ENCODE measurements at places on chromosomes 2 and 18. TPM values are rescaled to one million over a fixed set of nuclear protein-coding genes. Genes with fewer than 3 reads are reported as not detected.
A peak's percentile ranks its signal among the peaks of the same experiment; 100 is the strongest.

MYO7B gene
- total RNA-seq = not detected

DNA sequence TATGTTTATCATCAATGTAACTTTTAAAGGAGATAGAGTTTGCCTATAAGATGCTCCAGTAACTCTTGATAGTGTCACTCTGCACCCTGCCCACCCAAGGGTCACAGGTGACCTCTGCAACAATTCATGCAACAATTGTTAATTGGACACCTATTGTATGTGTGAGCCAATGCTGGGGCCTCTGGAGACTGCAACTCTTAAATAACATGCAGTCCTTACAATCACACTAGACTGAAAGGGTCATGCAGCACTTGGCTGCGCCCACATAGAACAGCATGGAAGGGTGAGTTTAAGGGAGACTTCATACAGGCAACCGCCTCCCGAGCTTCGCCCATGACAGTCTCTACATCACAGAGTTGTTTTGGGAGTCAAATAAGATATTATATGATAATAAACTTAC, 137.1 kb upstream of the TWIST2 start:
- no peak for DNase-seq

GRCh38 chr2:227793148-227793712, 20.4 kb upstream of the CCL20 start:
- no peak for DNase-seq

GRCh38 chr18:31555971-31556747, 35.5 kb upstream of the TTR start:
- peak; percentile 83 for DNase-seq

- DNase-seq = no peak
These were observed 19.8 kb downstream of the CREG2 start for GRCh38 chr2:101367508-101367907.

DNA sequence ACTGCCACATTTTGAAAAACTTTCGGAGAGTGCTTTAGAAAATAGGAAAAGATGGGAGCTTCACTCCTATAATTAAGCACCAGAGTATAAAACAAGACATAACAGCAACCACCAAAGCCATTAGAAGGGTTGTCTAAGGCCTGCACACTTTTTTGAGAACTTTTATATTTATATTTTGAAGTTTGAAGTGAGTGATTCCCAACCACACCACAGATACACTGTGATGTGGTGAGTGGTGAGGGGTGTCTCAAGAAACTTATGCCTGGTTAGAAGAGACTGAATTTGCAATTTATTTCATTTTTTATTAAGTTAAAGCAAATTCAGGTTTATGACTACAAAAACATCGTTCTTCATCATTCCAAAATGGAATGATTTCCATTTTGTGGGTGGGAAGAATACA, 161.9 kb downstream of the DNAH6 start:
- no peak for DNase-seq

DNA sequence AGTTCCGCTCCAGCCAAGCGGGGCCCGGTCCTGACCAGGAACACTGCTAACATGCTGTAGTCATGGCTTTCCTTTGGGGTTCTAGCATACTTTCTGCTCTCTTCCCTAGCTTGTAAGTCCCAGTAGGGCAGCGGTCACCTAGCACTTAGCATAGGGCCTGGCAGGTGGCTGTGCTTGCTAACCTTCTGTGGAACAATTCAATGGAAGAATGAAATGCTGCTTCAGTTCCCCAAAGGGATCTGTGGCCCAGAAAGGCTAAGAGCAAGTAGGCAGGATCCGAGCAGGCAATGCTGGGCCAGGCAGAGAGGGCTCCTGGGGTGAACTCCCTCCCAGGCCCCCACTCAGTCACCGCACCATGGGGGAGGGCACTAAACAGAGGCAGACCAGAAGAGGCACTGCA, 266.8 kb downstream of the CELF4 start:
- no peak for DNase-seq

- no peak for DNase-seq
These were observed 157.8 kb downstream of the SEPTIN10 start for GRCh38 chr2:109455731-109456691.

DNA sequence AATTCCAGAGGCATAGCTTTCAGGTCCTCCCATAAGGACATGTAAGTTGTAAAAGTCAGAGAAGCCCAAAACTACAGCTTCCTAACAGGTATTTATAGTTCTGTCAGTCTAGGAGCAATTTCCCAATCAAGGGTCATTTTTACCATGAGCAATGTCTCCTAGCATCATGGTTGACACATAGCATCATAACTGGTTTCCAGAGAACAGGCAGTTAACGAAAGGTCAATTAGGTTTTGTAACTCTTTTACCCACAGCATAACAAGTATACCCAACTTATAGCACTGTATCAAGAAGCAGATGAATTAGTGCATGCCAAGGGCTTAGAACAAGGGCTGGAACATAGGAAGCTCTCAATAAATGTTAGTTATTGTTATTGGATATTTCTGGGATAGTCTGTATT, 110.1 kb downstream of the MREG start:
- peak; percentile 34 for DNase-seq

All from fibroblast of villous mesenchyme (primary cell).